Suprapubic skin (tissue), 4 donors: ENCODE measurements at places on chromosomes 3 and 15. TPM values are rescaled to one million over a fixed set of nuclear protein-coding genes. Genes with fewer than 3 reads are reported as not detected.

DNA sequence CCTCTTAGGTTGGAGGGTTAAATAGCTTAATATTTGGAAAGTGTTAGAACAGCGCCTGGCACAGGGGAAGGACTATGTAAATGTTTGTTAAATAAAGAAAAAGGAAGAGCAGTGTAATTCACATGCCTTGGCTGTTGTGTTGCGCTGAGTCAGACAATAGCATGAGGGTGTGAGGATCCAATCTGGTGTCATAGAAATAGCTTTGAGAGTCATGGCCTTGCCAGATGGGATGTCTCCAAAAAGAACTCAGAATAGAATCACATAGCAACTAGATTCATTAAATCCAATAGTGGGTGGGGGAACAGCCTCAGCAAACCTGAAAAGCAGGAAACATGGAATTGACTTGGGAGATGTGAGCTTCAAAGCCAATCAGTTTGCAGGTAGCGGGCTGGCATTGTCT, 3.9 kb upstream of the RBSN start:
- no peaks in the 10 kb centered on the region for H3K27me3 ChIP-seq
- peak overlapping the region; percentile 77 for H3K27ac ChIP-seq
- peaks cover 28% of the 10 kb centered on the region for H3K4me1 ChIP-seq
- DNase-seq: peak; percentile 63
- H3K36me3 ChIP-seq: no peaks in the 10 kb centered on the region

GRCh38 chr3:166527325-166527724, 690.1 kb upstream of the BCHE start:
- no peak overlapping the region for H3K4me3 ChIP-seq
- H3K4me1 ChIP-seq: no peaks in the 10 kb centered on the region
- no peak overlapping the region for H3K27ac ChIP-seq

DNA sequence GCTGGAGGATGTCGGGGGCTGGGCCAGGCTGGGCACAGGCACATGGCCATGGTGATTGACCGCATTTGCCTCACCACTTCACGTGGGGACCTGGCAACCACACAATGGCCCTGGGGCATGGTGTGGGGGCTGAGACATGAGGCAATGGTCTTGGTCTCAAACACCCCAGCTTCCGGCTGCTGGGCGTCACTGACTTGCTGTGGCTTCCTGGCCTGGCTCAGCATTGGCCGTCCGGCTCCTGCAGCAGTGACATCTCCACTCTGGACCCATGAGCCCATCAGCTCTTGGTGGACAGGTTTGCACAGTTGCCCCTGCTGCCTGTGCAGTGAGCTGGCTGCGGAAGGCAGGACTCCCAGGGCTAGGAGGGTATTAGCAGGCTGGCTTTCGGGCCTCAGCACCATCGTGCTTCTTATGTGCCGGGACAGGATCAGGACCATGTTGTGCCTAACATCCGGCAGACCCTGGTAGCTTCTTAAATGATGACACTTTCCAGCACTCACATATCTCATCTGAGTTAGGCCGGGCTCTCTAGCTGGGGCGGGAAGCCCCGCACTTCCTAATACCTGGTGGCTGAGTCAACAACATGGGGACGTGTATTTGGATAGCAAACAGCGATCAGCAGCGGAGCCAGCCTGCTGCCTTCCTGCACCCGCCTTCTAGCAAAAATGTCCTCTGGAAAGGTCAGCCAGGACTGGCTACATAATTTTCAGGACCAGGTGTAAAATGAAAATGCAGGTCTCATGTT, 34.1 kb downstream of the ZNF710 start:
- H3K27ac ChIP-seq: peak overlapping the region; percentile 79
- H3K4me1 ChIP-seq: peaks cover 70% of the 10 kb centered on the region
- H3K4me3 ChIP-seq: no peak overlapping the region
- DNase-seq: peak; percentile 77
- H3K27me3 ChIP-seq: no peaks in the 10 kb centered on the region

DNA sequence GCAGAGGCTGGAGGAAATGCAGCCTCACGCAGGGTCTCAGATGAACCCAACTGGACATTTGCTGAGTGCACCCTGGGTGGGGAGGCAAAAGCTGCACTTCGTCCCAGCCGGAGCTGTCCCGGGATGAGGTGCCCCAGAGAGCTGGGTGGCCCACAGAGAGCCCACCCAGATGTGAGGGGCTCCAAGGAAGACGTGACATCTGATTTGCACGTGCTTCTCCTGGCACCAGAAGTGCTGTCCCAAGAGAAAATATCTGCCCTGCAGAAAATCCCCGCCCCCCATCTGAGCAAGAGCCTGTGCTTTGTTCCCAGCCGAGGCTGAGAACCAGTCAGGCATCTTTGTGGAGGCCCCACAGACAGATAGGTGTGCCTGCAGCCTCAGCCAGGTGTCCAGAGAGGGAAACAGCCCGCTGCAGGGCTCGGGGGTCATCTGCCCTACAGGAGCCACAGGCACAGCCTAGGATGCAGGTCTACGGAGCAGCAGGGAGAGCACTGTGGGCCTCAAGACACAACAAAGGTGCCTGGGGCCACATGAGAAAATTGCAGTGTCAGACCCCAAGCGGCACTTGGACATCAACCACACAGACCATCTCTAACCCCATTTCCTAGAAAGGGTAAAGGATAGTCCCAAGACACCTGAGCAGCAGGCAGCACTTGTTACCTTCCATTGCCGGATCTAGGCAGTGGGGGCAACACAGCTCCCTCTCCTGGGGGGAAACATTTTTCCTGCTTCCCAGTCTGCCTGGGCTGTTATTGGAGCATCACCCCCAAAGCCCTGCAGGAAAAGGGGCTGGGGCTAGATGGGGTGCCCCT, 5.8 kb downstream of the TMIE start:
- H3K27ac ChIP-seq: no peak overlapping the region
- peaks cover 5% of the 10 kb centered on the region for H3K27me3 ChIP-seq
- H3K36me3 ChIP-seq: no peaks in the 10 kb centered on the region
- H3K4me3 ChIP-seq: no peak overlapping the region
- DNase-seq: peak; percentile 70

DNA sequence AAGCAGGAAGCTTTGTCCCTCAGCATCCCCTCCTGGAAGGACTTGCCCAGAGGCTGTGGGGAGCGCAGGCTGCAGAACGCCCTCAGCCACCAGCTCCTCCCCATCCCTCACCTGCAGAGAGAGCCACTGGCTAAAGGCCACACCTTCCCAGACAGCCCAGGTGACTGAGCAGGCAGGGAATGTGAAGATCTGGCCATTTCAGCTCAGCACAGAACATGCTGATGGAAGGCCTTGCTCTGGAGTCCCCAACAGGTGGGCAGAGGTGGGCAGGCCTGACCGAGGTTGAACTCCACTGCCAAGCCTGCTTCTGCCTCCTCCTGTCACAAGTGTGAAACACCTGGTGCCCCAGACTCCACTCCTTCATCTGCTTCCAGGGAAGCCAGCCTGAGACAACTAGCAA, 50.7 kb upstream of the SEC61A1 start:
- no peaks in the 10 kb centered on the region for H3K36me3 ChIP-seq
- peaks cover 7% of the 10 kb centered on the region for H3K27me3 ChIP-seq
- DNase-seq: no peak
- H3K4me1 ChIP-seq: no peaks in the 10 kb centered on the region
- H3K4me3 ChIP-seq: no peak overlapping the region

DNA sequence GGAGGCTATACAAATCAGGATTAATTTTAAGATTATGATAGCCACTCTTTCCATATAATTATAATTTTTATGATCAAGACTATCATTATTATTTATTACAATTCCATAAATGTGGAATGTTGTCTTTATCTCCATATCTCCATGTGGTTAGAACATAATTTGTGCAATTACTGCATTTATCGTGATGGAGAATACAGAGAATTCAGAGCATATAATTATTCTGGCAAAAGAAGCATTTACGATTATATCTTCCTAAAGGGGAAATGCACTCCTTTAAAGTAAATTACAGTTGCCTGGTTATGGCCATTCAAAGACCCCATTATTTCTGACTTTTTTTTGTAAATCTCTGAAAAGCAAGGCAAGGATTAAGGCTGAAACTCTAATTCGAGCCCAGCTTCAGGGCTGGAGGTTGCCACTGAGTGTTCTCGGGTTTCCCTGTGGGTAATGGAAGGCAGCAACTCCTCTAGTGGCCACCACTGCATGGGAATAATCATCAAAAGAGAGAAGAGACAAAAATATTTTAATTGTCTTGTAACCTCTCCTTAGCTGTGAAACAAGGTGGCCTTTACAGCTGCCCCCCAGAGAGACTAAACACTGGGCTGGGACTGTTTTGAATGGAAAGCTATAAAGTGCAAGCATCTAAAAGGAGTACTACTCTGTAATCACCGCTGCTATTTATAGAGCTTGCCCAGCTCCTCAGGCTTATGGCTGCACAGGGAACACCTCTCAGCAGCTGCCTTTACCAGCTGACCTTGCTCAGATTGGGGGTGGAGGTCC, 59.8 kb upstream of the PRTG start:
- H3K4me1 ChIP-seq: no peaks in the 10 kb centered on the region
- H3K4me3 ChIP-seq: no peak overlapping the region
- no peak overlapping the region for H3K27ac ChIP-seq
- no peaks in the 10 kb centered on the region for H3K36me3 ChIP-seq
- no peak for DNase-seq

GRCh38 chr3:122942239-122942638, 85.3 kb downstream of the SEMA5B start:
- no peak overlapping the region for H3K27ac ChIP-seq
- H3K4me1 ChIP-seq: peaks cover 8% of the 10 kb centered on the region
- DNase-seq: no peak

DNA sequence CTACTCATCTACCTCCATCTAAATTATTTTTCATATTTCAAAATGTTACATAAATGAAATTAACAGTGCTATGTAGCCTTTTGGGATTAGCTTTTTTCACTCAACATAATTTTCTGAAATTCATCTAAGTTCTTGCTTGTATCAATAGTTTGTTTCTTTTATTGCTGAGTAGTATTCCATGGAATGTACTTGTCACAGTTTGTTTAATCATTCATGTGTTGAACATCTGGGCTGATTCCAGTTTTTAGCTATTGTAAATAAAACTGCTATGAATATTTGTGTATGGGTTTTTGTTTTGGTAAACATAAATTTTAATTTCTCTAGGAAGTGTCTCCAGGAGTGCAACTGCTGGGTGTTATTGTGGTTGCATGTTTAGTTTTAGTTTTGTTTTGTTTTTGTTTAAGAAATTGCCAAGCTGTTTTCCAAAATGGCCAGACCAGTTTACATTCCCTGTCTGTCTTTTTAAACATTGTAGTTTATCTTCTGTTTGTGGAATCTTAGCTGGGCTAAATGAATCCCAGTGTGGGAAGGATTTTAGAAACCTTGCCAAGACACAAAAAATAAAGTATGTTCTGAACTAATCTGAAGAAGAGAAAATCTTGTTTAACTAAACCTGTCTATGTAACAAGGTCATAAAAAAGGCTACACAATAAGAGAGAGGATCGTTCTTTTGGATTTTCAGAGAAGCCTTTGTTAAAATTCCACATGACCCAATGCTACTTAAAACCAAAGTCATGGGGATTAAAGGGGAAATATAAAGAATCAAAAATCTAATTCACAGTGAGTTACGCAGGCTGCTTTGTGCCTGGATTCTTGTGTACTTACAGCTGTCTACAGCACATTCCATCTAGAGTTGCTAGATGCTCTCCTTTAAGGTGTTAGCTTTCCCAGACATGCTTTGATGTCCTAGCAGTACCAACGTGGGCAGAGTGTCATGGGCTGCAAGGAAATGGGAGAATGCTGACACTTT, 129.2 kb upstream of the SUCLG2 start:
- H3K36me3 ChIP-seq: no peaks in the 10 kb centered on the region
- no peak overlapping the region for H3K4me3 ChIP-seq
- H3K4me1 ChIP-seq: no peaks in the 10 kb centered on the region
- no peak overlapping the region for H3K27ac ChIP-seq
- DNase-seq: no peak

P2RY14 gene
- 3.5 TPM for total RNA-seq

MAN2A2 gene
- 51.3 TPM for total RNA-seq

FGF12 gene
- total RNA-seq: 3.6 TPM

AGBL1 gene
- not detected for total RNA-seq

ZNF619 gene
- 10.4 TPM for total RNA-seq

PCLAF gene
- total RNA-seq: 2.7 TPM

MOBP gene
- not detected for total RNA-seq

CGNL1 gene
- 27.0 TPM for total RNA-seq

IQCF5 gene
- not detected for total RNA-seq

FEZF2 gene
- not detected for total RNA-seq

AHSG gene
- not detected for total RNA-seq

PRKCD gene
- total RNA-seq: 29.1 TPM
